ENCODE measurements at places on chromosomes 6 and 20.
A peak's percentile ranks its signal among the peaks of the same experiment; 100 is the strongest.

GRCh38 chr6:48978016-48978415, 485.0 kb downstream of the MMUT start:
- no peak for DNase-seq

DNA sequence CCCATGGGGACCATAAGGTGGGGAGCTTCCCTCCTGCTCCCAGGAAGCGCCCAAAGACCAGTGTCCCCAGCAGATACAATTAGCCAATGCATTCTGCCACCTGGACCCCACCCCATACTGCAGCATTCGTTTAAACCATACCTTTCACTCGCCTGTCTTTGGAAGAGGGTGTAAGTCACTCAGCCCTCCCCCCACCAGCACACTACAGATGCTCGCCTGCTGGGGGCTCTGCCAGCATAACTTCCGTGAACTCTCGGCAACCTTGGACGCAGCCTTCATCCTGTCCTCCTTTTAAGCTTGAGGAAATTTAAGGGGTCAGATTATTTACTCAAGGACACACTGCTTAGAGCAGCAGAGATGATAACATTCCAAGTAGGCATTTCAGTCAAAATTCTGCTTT, 94.4 kb upstream of the NAA20 start:
- no peak for DNase-seq

DNA sequence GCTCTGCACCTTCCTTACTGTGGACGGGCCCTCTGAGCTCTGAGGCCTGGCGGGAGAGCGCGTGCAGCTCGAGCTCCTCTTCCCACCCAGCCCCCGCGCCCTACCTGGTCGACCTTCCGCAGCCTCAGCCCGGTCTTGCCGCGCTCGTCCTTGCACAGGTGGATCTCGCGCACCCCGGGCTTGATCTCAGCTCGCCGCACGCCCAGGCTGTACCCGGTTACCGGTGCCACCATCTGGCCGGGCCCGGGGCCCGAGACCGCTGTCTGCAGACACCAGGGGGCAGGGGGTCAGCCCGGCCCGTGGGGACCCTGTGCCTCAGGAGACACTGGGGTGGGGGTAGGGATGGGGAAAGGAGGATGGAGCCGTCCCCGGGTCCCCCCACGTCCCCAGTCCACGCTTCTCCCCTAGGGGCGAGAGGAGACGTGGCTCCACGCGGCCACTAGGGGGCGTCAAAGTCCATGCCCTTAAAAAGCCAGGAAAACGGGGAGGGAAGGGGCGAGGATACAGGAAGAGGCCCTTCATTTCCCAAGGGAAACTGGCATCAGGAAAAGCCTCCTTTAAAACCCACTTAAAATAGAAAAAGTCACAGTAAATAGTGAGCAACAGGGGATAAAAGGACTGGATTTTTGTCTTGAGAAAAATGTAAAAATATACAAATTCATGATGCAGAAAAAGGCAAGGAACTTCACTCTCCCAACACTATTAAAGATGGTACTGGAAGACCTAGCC, 15.5 kb downstream of the SDCBP2 start:
- DNase-seq: peak; percentile 30

- no peak for DNase-seq
These were observed 113.9 kb upstream of the PRSS16 start for GRCh38 chr6:27133281-27134227.

DNA sequence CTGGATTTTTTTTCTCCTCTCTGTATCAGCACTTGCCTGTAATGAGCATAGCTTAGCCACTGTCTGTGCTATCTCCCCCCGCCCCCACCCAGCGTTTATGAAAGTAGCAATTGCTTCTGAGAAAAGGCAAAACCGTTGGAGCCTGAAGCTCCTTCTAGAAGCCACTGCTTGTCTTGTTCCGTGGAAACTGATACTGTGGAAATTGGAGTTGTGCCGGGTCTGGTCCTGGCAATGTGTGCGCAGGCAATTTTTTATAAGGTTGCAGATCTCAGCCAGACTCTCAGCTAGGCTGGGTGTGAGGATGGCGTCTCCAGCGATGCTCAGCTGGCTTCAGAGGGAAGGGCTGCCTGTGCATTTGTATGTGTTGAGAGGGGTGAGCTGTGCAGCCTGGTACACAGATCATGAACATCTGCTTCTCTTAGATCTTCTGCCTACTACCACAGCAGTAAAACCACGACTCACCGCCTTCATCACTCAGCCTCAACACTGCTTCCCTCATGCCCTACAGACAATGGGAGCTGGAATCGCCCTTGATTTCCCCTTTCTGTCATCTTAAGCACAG, 72.4 kb upstream of the GTSF1L start:
- DNase-seq: no peak

DNA sequence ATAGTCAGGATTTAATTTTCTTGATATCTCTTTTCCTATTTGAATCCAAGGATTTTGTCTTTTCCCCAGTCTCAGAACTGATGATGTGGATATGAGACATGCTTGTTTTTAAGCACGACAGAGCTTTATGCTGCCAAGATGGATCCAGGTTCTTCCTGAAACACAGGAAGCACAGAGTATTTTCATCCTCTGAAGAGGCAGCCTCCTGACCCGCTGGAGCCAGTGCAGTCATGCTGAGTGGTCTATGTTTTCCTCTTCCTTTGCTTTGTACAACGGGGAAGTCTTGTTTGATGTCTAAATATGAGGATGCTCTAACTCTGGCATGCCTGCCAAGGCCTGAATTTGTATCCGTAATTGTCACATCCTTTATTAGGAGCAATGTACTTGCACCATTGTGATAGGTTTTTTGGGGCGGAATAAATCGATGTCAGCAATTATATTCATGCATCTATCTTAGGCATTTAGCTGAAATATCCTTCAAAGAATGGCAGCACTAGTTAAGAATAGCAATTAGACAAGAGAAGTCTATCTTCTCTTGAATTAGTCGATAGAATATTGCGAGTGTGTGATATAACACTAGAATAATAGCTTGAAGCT, 407.1 kb upstream of the JAG1 start:
- no peak for DNase-seq

DNA sequence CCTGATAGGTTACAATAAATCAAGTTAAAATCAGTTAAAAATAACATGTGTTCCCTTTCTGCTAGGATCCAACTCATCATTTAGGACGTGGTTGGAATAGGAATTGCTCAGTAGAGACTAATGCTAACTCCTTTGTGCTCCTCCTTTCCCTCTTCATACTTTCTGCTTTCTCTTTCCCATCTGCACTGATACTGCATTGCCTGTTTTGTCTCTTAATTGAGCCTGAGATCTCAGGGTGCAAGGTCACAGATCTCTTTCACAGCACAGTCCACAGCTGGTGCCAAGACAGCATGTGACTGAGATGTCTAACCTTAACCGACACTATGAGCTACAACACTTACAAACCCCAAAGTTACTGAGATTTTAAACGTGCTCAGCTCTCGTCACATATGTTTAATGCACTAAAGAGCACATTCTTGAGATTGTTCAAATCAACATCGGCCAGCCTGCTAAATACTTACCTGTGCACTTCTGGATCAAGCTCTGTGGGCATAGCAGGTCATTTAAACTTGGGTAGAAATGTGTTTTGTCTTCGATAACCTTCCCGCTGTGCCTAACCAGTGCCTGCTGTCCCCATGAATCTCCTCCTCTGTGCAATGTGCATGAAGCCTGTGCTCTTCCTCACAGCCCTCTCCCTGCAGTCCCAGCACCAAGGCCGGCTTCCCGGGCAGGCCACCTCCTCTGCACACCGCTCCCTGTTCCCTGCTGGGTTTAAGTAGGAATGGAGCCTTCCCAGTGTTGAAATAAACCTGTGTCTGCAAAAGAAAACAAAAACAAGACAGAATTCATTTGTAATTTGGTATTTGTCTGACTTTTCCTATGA, 39.6 kb upstream of the AFDN start:
- no peak for DNase-seq

DNA sequence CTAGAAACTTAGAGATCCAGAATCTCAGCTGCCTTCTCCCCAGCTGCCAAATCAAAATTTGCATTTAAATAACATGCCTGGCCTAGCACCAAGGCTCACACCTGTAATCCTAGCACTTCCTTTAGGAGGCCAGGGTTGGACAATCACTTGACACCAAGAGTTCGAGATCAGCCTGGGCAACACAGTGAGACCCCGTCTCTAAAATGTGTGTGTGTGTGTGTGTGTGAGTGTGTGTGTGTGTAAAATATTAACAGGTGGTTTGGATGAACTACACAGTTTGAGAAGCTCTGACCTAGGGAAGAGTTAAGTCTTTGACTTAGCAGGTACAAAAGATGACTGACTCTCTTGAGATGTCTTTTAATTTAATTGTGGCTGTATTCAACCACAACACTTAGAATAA, 20.2 kb upstream of the CD2AP start:
- no peak for DNase-seq

- DNase-seq: no peak
These were observed 2.2 kb downstream of the SRC start for GRCh38 chr20:37347891-37348791.

DNA sequence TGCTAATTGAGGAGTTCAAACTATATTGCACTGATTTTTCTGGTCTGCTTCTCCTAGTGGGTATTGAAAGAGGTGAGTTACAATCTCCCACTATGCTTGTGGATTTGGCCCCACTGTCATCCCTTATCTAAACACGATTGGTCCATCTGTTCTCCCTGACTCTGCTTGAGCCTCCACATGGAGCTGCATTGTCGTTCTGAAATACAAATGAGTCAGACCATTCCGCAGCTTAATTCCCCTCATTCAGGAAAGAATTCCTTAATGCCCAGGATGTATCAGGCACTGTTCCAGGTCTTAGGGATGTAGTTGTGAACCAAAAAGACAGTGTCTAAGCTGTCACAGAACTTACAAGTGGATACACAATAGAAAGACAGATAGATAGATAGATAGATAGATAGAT, 461.9 kb downstream of the QKI start:
- DNase-seq: no peak

DNA sequence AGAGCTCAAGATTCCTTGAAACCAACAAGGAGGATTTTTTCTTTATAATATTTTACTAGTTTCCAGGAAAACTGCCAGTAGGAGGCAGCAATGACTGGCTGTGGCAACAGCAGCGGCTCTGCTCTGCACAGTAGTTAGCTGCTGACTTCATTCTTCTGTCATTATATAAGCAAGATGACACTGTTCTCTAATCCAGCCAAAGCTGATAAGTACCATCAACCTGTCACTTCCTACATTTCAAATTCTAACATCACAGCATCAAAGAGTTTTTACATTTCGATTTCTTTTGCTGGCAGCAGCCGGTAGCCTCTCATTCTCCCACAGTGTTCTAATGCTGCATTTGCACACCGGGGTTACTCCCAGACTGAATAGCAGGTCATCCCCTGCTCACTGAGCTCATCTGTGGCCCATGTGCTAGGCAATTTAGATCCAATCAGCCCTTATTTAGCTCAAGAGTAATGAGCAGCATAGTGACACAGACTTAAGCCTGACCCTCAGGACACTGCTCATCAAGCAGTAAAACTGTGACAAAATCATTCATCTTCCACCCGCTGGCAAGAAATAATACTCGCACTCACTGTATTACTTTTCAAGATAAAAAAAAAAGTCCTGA, 67.8 kb downstream of the MMS22L start:
- no peak for DNase-seq

DNA sequence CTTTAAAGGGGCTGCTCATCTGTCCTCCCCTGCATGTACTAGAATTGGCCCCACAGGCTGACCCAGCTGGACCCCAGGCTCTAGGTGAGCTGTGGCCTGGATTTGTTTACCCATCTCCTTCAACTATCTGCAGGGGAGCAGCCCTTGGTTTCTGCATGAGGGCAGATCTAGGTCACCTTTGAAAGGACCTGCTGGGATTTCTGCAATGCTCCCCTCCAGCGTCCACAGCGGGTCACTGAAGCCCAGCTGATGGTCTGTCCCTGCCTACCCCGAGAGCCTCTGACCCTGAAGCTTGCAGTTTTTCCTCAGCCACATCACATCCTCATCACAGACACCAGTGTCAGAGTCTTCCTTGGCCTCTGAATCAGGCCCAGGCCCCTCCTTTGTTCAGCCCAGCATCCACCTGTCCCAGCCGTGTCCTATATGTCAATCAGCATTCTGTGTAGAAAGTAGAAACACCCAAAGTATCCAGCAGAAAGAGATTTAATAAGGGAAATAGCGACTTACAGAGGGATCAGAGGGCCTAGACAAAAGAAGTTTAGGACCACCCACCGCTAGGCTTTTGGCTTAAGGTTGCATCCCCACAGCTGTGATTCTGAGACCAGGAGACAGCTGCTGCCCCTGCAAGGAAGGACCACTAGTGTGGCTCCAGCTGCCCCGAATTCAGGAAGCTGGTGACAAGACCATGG, 243.1 kb downstream of the LRFN2 start:
- no peak for DNase-seq

- DNase-seq: no peak
These were observed 42.6 kb upstream of the TMEM170B start for GRCh38 chr6:11494786-11495564.

DNA sequence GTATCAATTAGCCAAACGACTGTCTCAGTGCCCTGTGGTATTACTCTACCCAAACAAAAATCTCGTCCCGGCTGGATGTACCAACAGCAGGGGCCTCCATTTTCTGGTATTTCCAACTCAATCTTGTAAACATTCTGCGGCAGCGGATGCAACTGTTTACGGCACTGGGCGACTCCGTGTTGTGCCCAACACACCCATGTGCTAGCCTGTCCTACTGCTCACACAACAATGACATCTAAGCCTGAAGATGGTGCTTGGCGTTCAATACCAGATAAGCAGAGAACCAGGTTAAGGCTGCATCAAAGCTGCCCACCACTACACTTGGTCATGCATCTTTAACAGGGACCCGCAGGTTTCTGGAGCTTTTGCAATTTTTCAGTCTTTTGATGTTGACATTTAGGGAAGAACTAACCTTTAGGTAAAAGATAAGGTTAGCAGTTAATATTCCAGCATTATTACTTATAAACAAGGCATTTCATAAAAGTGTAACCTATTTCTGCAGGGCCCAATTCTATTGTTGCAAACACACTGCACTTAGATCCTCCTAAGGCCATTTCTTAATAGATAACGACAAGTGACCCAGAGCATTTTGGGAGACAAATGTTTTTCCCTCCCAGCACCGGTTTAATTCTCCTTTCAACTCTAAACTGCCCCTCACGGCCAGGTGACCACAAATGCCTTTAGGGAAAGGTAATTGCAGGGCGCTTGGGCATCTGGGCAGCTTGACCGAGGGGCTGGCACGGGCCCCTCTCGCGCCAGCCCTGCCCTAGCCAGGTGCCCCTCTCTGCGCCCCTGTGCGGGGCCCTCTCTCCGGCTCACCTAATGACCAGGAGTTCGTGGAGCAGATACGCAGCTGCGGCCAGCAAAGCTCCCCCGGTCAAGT, 945 bp downstream of the FAXC start:
- DNase-seq: no peak

DNA sequence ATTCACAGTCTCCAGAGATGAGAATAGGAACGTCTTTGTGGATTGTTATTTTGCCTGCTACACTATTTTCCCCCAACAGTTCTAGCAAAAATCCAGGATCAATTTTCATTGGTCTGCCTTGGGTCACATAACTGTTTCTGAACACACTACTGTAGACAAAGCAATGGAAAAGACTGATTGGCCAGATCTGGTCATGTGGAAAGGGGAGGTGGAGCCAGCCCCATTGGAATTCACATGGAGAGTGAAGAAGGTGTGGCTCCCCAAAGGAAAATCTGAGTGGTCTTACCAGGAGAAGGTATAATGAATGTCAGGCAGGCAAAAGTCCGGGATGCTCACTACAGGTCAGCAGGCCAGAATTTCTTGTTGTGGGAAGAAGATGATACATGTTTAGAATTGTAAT, 9.5 kb upstream of the TP53RK start:
- no peak for DNase-seq

Measured in stimulated activated CD4-positive, alpha-beta T cell treated with anti-CD3 and anti-CD28 coated beads, Interleukin-1b, Interleukin-23, amount 100 ng/mL, for 1 hour (primary cell).